ENCODE measurements at places on chromosomes 4 and X.
A peak's percentile ranks its signal among the peaks of the same experiment; 100 is the strongest.

- no peak for DNase-seq
These were observed 14.4 kb upstream of the CYBB start for GRCh38 chrX:37765507-37765906.

GRCh38 chr4:8849266-8850073 lies 22.2 kb downstream of the HMX1 start:
- no peak for DNase-seq

DNA sequence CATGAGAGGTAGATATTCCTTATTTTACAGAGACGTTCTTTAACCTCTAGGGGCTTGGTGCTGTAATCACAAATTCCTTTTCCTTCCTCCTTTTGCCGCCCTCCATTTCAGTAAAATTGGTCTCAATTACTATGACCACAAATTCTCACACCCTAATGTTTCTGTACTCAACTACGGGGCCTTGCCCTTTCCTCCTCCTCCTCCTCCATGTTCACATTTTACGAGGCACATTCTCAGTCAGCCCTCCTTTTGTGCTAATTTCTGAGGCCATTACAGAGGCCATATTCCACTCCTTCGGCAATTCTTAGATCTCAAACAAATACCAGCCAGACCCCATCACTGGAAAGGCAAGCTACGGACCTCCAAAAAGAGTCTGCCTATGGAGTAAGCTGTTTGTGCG lies 92.1 kb downstream of the SH3KBP1 start:
- no peak for DNase-seq

DNA sequence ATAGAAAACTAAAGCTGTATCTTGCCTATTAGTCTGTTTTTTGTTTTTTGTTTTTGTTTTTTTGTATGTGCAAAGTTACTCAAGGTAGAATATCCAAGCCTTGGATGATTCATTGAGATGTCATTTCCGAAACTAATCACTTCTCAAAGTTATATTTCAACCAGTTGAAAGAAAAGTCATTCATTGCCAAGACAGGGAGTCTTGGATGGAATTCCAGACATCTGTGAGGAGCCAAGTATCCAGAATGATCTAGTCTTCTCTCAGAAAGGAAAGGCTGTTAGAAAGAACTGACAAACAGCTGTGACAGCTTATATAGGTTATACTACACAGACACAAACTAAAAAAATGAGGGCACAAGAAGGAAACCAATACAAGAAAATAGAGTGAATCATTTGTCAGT lies 141.1 kb upstream of the NDST3 start:
- no peak for DNase-seq

- DNase-seq, result no peak
These were observed 514.7 kb downstream of the CENPC start for GRCh38 chr4:67030636-67031035.

GRCh38 chrX:87664381-87664780 lies 146.8 kb downstream of the KLHL4 start:
- DNase-seq, result no peak

DNA sequence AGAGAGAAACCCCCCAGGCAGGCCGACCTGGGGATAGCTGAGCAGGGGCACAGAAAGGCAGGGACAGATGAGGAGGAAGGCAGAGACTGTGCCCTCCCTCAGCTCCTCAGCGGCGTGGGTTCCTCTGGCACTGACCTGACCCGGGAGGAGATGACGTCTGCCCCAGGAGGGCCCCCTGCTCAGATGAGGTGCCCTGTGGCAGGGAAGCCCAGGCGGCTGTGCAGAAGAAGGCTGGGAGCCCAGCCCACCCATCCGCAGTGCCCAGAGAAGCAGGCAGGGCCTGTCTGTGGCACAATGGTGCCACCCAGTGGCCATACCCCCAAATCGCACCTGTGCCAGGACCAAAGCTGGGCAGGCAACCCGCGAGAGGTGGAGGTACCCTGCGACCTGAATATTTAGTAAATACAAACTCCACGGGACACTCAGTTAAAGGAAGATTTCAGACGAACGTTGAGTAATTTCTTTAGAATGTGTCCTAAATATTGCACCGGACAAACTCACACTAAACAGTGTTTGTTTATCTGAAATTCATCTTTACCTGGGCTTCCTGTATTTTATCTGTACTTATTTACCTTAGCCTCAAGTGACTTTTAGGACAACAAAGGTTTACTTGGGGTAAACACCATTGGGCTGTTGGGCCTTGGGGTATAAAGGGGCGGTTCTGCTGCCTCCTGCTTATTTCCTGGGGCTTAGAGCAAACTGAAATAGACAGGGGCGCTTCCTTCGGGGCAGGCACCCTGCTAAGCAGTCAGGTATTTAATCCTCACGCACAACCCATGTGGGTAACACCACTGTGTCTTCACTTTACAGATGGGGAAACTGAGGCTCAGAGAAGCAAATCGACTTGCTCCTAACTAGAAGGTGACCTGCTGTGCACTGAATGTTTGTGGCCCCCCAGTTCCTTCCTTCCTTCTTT lies 46.5 kb upstream of the HMX1 start:
- DNase-seq, result peak; percentile 13

GRCh38 chrX:96438803-96439202 lies 245.8 kb upstream of the DIAPH2 start:
- no peak for DNase-seq

DNA sequence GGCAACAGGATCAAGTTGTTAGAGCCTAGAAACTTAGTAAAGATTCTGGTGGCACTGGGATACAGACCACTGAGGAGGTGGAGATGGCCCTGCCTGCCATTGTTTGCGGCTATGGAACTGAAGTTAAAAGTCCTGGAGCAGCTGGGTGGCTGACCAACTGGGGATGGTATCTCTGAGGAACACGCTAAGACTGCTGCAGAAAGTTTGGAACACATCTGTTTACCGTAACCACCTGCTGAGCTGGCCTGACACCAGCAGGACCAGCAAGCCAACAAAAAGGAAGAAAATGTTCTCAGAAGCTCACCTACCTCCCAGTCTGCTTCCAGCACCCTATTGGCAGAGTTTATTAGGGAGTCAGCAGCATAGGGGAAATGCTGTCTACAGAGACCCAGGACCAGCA lies 17.4 kb upstream of the PACRGL start:
- no peak for DNase-seq

DNA sequence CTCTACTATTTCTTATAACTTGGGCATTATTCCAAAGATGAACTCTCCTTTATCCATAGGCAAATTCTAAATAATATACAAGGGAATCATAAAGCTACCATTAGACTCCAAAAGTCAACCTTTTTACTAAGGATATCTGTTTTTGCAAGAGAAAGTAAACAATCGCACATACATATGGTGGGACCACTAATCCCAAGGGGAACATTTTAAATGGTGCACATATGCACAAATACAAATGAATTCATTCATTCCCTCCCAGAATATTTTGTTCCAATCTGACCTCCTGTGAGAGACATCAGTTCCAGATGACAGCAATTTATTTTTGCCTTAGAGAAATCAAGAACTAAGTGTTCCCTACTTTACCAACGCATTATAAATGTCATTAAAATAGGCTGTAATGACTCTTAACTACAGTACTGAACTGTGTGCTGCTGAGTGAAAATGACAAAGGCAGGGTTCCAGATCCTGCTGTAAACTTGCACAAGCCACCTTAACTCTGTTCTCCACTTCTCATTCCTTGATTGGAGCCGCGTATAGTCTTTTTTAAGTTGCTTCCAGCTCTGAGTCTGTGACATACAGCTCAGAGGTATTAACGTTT lies 2.0 kb downstream of the DHX15 start:
- peak; percentile 32 for DNase-seq

DNA sequence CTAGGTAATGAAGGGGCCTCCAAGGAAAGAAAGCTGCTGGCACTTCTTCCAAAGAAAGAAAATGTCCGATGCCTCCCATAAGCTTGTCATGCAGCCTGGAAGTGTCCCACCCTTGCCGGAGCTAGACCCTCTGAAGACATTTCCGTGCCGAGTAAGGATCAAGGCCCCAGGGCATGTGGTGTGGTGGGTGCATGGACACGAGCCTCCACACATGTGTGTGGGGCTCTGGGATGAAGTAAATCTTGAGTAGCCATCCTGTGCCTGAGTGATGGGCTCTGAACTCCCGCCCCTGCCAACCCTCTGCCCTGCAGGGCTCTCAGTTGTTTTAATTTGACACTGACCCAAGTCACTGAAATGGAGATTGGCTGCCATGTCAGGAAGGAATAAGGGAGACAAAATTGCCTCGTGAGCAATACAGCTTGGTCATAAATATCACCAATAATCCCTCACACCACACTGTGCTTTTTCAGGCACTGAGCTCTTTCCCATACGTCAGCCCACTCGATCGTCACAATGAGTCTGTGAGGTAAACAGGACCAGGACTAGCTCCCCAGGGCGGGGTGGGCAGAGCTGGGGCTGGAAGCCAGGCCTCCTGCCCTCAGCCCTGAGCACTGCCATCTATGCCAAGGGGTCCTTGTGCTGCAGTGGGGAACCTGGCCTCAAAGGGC lies 24.6 kb downstream of the CNGA2 start:
- no peak for DNase-seq

DNA sequence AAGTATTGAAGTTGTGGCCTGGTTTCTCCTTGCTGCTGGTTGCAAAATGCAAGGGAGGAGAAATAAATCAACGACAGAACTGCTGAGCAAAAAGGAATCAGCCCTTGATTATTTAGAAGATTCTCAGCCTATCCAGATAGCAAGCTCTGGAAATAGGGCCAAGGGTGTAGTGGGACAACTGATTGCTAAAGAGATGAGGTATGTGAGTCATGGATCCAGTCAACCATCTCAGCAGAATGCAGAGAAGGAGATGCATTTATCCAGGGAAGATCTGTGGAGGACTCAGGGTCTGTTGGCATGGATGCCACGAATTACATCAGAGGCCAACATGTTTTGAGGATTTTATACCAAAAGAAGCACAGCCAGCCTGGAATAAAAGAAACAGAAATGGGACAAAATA lies 36.7 kb downstream of the FOXR2 start:
- DNase-seq, result no peak

DNA sequence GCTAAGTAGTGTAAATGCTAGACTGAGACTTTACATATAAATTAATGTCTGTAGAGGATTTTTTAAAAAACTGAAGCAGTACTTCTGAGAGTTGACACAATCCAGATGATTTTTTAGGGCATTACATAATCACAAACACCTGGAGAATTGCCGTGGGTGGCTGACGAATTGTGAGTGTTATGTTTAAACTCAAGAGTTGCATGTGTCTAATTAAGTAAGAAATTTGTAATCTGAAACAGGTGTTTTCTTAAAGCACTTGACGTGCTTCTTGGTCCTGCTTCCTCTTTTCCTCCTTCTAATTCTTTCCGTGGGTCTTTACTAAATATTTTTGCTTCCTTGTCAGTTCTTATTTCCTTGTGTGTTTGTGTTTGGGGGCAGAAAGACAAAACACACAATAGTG lies 27.8 kb downstream of the PIR start:
- peak; percentile 56 for DNase-seq

DNA sequence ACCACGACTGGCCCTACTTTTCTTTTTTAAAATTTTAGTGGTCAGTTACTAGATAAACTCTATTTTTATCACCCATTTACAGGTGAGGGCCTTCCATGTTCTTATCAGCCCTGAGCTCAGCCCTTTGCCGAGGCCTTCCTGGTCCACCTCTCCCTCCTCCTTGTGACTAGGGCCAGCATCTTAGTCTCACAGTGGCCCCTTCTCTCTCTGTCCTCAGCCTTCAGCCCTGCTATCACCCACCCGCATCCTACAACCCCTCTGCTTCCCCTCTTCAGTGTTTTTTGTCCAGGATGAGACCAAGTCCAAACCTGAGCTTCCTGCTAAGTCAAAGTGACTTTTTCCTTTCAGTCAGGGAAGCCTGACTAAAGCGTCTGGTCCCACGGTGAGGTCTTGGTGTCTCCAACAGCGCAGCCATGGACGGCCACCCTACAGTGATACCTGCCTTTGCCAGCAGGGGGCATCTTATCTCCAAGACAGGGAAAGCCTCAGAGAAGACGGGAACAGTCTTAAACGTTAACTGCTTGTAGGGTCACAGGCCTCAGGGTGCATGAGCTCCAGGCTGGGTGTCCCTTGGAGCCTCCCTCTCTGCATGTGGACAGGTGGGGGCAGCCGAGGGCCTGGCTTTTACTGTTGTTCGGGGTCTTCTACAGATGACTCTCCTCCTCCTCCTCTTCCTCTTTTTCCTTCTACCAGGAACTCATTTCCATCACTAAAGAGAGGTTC lies 11.7 kb upstream of the GAGE10 start:
- no peak for DNase-seq

All from foreskin fibroblast (primary cell).